CD8-positive, alpha-beta memory T cell (primary cell): ENCODE measurements at places on chromosomes 5 and 9.

DNA sequence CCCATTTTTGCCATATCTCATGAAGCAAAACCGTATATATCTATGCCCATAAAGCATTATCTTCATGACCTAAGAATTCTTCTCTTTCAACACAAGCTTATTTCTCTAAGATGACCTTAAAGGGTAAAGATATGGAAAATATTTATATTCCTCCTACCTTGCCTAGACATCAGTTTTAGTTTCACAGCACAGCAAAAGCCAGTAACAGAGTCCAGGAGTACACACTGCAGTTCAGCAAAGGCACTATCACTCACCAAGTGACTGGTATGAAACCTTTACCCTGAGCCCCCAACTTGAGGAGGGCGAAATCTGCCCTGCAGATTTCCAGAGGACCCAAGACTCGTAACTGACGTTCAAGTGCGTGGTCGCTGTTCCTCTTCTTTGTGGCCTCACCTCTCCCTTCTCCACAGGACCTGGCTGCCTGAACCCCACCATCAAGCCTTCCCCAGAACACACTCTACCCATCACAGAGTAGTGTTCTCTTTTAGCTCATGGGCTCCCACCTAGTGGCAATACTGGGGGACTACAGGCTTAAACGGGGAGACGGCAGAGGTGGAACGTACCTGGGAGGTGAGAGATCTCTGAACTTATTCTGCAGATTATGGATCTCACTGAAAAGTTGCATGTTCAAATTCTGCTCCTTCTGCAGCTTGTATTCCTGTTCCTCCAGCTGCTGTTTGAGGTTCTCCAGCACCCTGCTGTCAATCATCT is 141.0 kb downstream of the CDK5RAP2 start:
- DNase-seq: no peak

DNA sequence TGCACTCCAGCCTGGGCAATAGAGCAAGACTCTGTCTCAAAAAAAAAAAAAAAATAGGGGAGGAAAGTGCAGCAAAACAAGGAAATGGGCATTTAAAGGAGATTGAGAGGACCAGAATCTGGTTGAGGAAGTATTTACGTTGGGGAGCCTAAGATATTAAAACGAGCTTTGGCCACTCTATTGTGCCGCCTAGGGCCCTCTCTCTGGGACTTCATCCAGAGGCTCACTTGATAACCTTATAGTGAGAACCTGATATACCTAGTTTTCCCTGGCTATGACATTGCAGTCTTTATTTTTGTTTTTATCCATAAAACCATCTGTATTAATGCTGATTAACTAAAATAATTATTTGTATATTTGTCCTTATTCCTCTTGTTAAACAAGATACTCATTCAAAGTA is 213.6 kb downstream of the SAXO1 start:
- DNase-seq: no peak

- DNase-seq: no peak
Observed at GRCh38 chr5:115229606-115230005, 33.1 kb downstream of the PGGT1B start.

GRCh38 chr5:18074961-18075360 is 440.7 kb downstream of the TAF11L14 start:
- no peak for DNase-seq

DNA sequence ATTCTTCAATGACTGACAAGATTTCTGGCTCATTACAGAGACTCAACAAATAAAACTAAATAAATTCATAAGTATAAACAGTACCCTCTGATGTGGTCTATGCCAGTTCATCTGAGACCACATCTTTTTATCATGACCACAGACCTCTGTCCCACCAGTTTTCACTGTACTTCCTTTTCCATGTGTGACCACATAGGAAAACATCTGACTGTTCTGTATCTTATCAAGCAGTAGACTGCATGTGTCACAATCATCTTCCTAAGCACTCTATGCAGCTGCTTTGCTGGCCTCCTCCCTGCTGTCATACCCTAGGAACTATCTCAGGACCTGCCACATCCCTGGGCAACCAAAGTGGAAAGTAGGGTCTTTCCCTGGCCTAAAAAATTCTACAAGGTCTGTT is 205.0 kb upstream of the ZNF462 start:
- DNase-seq: no peak

- DNase-seq: no peak
Observed at GRCh38 chr5:179241764-179242370, 103.4 kb downstream of the ADAMTS2 start.

- DNase-seq: no peak
Observed at GRCh38 chr9:17088566-17088965, 46.3 kb upstream of the CNTLN start.

DNA sequence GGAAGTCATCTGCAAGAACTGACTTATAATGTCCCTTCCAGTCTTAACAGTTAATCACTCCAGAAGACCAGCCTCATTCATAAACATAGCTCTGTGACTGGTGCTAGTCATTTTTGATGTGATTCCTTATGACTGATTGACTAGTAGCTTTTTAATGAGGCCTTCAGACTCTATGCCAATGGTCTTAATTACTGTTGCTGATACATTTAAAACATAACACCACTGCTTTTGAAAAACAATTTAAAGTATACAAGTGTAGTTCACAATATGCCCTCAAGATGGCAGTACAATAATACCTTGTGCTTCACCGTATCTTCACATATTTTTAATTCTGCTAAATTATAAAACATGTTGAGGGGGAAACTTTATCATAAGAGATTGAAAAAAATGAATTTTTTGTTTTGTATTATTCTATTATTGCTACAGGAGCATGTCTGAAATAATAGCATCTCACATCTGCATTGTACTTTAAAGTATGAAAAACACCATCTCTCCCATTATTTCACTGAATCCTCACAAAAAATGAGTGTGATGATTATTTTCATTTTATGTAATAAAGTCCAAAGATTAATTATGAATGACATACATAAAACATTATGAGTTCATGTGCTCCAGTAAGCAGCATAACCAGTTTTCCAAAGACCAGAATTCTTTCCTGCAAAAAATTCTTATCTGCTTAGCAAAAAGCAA is 55.2 kb upstream of the SHISAL2B start:
- DNase-seq: no peak

DNA sequence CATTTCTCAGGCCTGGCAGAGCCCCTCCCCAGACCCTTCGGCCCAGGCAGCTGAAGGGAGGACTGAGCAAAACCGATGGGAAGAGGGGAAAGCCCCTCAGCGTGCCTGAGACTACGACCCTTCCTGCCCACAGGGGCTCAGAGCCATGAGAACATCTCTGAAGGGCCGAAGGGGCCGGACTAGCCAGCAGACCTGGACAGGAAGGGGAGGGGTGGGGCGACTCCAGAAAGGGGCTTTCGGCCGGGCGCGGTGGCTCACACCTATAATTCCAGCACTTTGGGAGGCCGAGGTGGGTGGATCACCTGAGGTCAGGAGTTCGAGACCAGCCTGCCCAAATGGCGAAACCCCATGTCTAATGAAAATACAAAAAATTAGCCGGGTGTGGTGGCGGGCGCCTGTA is 85.8 kb upstream of the PHYKPL start:
- no peak for DNase-seq

DNA sequence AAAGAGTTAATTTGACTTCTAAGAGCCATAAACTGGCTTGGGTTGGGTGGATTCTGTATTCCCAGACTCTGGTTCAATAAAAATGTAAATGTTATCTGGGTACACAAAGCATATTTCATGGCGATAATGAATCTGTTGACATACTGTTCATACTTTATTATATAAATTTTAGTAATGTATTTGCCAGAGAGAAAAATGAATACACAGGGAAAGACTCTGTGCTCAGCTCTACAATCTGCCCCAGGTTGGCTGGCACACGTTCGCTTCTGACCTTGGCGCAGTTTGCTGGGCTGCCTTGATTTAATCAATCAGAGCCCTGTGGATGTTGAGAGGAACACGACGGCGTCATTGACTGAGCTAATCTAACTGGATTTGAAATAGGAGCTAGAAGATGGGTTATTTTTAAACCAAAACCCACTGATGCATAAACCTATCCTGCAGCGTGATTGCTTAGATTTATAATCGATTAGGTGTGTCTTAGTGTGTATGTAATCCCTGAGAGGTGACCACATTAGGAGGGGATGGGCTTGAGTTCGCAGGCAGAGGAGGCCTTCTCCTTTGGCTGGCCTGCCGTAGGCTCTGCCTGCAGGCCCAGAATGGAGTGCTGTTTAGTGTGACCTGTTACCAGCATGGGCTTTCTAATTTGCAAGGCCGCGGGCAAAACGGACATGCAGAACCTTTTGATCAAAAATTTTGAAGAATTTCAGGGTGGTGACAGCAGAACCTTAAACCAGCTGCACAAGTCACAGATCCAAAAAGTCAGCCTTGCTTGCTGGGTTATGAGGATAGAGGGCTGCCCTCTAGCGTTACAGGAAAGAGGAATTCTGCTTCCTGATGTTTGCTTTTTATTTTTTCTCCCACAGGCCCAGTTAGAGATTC is 3.9 kb upstream of the ADCY2 start:
- no peak for DNase-seq

- no peak for DNase-seq
Observed at GRCh38 chr9:122420315-122420714, 49.5 kb downstream of the PTGS1 start.

GRCh38 chr5:34789021-34789531 is 49.9 kb upstream of the TTC23L start:
- no peak for DNase-seq

- DNase-seq: no peak
Observed at GRCh38 chr9:136175616-136176197, 29.2 kb downstream of the LHX3 start.

DNA sequence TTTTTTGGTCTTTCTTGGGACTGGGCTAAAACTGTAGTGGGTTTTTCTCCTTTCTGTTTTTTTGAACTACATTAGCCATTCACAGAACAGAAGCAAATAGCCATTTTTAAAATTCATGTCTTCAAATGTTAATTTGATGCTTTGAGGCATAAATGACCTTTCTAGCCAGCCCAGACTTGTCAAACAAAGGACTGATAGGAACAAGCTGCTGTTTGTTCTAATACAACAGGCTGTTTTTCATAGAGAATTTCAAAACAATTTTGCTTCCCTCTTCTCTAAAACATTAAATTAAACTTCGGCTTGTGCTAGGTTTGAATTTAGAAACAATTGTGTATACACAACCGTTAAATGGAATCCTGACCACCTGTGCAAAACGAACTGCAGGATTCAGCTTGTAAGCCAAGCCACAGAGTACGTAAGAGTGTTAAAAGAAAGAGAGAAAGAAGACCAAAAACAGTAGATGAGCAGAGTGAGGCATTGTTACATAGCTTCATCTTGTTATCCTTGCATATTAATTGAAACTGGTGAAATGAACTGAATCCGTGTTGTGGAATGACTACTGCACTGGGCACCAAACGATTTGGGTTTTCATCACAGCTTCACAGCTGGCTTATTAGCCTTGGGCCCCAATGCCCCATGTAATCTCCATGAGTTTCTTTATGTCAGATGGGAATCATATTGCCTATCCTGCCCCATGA is 100.0 kb downstream of the ZSWIM6 start:
- no peak for DNase-seq

DNA sequence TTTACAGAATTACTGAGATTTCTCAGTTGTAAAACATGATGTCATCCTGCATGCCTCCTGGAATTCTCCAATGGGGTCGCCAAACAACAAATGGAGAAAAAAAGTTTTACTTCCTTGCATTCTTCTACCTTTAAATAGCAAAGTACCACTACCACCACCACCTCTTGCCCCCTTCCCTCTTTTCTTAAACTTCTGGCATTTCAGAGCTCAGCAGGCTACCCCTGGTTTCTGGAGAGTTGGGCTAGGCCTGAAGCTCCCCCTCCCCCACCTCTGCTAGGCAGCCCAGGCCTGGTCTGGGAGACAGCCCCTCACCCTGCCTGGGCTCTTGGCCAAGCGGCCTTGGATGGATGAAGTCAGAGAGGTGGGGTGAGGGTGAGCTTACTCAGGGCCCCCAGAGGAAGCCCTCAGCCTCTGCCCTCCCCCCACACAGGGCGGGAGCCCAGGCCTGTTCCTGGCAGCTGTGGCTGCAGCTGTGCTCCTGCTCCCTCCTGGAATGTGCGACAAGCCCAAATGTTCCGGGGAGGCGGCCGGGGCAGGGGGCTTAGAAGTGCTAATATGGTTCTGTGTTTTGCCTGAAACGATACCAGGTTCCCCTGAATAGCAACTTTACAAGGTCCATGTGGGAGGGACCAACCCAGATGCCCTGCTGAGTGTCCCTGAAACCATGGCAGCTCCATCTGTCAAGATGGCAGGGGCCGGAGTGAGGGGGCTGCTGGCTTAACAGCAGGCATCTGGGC is 6.0 kb upstream of the CCIN start:
- DNase-seq: peak; percentile 39
